ENCODE measurements at places on chromosomes 6 and 20.

DNA sequence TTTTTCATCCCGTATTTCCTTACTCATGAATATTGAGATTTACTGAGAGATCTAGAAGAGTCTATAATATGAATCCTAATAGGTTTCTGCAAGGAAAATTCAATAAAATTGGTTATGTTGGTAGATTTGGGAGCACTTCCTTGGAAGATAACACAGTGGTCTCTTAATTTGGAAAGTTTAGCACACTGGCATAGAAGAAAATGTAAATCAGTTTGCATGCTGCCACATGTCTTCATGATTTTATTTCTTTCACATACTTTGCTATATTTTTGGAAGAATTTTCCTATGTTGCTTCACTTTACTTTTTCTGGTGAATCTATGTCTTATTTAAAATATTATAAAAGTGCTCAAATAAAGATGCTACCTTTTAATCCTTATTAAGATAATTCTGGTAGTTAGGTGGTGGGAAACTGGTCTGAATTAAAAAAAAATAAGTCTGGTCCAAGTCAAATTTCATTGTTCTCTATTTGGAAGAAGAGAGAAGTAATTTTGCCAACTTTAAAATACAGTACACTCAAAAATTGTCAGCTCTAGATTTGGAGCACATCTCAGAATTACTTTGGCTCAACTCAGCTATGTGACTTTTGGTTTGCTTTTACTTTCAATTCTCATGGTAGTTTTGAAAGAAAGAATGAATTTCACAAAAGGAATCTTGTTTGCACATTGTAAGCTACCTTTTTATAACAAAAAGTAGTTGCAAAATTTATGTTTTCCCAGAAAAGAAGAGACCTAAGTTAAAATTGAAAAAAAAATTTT is 197.3 kb downstream of the CENPW start:
- DNase-seq: no peak

DNA sequence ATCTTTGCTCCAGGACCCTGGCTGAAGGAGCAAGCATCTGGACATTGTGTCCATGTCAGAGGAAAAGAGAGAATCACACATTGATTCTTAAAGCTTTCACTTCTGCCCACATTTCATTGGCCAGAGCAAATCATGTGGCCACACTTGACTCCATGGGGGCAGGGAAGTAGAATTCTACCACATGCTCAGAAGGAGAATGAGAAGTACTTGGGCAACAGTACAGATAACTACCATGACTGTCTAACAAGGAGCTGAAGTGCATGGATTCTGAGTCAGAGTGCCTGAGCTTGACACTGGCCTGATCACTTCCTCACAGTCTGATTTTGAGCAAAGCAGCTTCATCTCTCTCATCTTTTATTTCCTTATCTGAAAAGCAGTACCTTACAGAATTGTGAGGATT is 38.6 kb downstream of the GHRH start:
- peak; percentile 89 for DNase-seq

DNA sequence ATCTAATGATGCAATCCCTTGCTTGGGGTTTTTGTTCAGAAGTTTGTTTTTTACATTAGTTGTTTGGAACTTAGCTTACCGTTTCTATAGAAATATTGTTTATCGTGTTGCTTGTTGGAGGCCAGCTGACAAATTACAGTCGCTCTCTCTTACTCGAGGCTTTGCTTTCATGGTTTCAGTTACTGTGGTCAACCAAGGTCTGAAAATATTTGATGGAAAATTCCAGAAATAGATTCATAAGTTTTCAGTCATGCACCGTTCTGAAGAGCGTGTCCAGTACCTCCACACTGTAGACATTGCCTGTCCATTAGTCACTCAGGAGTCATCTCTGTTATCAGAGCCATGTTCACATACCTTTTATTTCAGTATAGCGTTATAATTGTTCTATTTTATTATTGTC is 47.9 kb downstream of the DEK start:
- DNase-seq: peak; percentile 82

- no peak for DNase-seq
Measured at GRCh38 chr20:64130876-64131275, 23.5 kb upstream of the NPBWR2 start.

GRCh38 chr20:48302844-48303542 is 517.7 kb upstream of the SULF2 start:
- DNase-seq: no peak

GRCh38 chr6:151610326-151610725 is 116.5 kb downstream of the CCDC170 start:
- no peak for DNase-seq

DNA sequence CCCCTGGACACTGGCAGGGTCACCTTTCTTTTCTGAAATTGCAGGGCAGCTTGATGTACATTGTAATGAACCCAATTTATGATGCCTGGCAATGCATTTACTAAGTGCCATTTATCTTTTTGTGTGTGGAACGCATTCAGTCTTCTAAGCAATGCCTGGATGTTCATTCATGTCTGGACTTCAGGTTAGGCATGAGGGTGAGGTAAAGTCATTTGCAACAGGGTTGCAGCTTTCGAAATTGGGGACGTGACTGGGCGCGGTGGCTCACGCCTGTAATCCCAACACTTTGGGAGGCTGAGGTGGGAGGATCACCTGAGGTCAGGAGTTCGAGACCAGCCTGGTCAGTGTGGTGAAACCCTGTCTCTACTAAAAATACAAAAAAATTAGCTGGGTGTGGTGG is 134.6 kb downstream of the SOX4 start:
- DNase-seq: no peak

DNA sequence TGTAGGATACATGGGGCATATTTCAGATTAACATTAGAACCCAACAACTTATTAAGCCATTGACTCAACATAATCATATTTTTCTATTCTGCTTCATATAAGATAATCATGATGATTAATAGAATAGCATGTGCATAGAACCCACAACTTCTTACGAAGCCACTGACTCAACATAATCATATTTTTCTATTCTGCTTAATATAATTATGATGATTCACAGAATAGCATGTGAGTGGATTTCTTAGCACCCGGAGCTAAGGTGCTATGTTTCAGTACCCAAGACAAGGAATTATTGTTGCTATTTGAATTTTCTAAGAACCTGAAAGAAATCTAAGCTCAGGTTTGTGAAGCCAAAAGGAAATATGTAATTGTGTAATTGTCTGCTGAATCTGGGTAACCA is 96.8 kb downstream of the TENT5A start:
- no peak for DNase-seq
